Breast epithelium (tissue), 4 donors: ENCODE measurements at places on chromosomes 12 and 14. TPM values are rescaled to one million over a fixed set of nuclear protein-coding genes. Genes with fewer than 3 reads are reported as not detected.

DNA sequence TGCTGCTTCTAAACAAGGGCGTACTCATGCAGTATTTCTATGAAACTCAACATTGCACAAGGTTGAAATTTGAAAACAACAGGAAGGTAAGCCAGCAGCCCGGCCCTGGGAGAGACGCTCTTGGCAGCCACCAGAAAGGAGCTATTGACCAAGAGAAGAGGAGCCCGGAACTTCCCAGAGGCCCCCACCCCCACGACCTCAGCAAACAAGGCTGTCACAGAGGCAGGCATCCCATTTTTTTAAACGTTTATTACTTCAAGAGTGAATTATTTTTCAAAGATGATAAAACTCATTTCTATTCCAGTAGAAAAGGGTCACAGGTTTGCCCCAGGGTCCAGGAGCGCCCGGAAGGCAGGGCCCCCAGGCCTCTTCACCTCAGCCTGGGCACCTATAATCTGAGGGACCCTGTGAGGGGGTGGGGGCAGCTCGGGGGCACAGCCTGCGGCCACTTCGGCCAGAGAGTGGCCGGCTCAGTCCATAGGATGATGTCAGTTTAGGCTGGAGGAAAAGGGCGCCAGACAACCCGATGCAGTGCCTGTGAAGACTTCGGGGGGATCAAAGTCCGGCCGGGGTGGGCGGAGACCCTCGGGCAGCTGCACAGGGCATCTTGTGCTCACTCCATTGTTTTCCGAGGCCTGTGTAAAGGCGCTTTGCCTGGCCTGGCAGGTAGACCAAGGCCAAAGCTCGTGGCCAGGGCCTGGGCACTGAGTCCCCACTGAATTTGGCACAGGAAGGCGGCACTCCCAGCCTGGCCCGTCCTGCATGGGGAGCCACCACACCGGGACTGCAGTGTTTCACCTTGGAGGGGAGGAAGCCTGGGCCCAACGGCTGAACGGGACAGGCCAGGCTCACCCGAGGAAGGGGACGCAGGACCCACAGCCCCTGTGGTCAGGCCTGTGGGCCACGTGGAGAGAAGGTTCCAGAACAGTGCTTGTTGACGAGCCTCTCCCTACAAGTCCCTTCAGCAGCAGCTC is 86.0 kb downstream of the SCARB1 start:
- H3K27me3 ChIP-seq: no peaks in the 10 kb centered on the region
- no peaks in the 10 kb centered on the region for H3K36me3 ChIP-seq
- H3K4me1 ChIP-seq: peaks cover 5% of the 10 kb centered on the region
- no peak overlapping the region for H3K4me3 ChIP-seq

DNA sequence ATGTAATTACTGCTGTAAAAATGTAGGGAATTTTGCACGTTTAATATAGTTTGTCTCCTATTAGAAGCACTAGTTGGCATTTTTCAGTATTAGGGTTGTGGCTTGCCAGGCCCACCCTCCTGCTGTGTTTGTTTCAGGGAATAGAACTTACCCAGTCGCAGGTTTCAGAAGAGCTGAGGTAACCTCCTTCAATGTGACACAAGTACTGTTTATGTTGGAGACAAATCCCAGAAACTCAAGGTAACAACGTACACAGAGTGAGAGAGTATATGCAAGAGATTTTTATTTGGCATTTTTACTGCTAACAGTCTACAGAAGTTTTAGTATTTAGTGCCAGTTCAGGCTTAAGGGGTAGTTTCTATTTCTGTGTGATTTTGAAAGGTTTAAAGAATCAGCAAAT is 284.3 kb downstream of the RAD51B start:
- no peak for DNase-seq
- no peaks in the 10 kb centered on the region for H3K27me3 ChIP-seq
- H3K4me3 ChIP-seq: no peak overlapping the region
- H3K27ac ChIP-seq: no peak overlapping the region
- no peaks in the 10 kb centered on the region for H3K36me3 ChIP-seq

Gene TSPAN19
- not detected for total RNA-seq

- no peaks in the 10 kb centered on the region for H3K36me3 ChIP-seq
- H3K27ac ChIP-seq: no peak overlapping the region
- peaks cover 6% of the 10 kb centered on the region for H3K27me3 ChIP-seq
- no peak for DNase-seq
Measured at GRCh38 chr12:125187780-125188741, 122.8 kb downstream of the AACS start.

- DNase-seq: no peak
- H3K36me3 ChIP-seq: no peaks in the 10 kb centered on the region
- no peaks in the 10 kb centered on the region for H3K27me3 ChIP-seq
Measured at GRCh38 chr12:62891805-62892549, 43.0 kb downstream of the PPM1H start.

GRCh38 chr14:31059152-31059924 is 33.2 kb upstream of the STRN3 start:
- H3K4me1 ChIP-seq: no peaks in the 10 kb centered on the region
- H3K27ac ChIP-seq: no peak overlapping the region
- DNase-seq: no peak
- no peaks in the 10 kb centered on the region for H3K36me3 ChIP-seq
- no peak overlapping the region for H3K4me3 ChIP-seq

- no peaks in the 10 kb centered on the region for H3K36me3 ChIP-seq
- no peaks in the 10 kb centered on the region for H3K27me3 ChIP-seq
- no peak for DNase-seq
- H3K4me1 ChIP-seq: no peaks in the 10 kb centered on the region
- H3K27ac ChIP-seq: no peak overlapping the region
- H3K4me3 ChIP-seq: no peak overlapping the region
Measured at GRCh38 chr14:104436741-104437701, 142.5 kb upstream of the C14orf180 start.

Gene REC8
- total RNA-seq: 2.9 TPM

DNA sequence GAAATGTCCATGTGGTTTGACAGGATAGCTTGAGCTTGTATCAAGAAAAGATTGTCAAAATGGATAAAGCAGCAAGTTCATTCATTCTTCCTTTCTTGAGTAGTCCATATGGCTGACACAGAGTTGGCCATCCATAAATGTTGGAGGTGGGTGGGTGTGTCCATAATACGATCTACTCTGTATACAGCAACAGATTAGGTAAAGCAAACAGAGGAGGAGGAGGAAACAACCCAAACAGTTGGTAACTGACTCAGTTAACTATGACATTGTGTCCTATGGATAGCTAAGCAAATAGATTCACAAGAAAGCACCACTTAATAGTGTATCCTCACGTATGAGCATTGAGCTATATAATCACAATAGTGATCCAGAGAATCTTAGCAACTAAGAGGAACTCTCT is 144.0 kb downstream of the EGLN3 start:
- no peak overlapping the region for H3K27ac ChIP-seq
- no peaks in the 10 kb centered on the region for H3K4me1 ChIP-seq
- H3K4me3 ChIP-seq: no peak overlapping the region
- H3K27me3 ChIP-seq: no peaks in the 10 kb centered on the region

- H3K4me3 ChIP-seq: no peak overlapping the region
- H3K27me3 ChIP-seq: no peaks in the 10 kb centered on the region
- no peaks in the 10 kb centered on the region for H3K36me3 ChIP-seq
- no peak for DNase-seq
Measured at GRCh38 chr12:65300679-65301349, 22.3 kb downstream of the MSRB3 start.

DNA sequence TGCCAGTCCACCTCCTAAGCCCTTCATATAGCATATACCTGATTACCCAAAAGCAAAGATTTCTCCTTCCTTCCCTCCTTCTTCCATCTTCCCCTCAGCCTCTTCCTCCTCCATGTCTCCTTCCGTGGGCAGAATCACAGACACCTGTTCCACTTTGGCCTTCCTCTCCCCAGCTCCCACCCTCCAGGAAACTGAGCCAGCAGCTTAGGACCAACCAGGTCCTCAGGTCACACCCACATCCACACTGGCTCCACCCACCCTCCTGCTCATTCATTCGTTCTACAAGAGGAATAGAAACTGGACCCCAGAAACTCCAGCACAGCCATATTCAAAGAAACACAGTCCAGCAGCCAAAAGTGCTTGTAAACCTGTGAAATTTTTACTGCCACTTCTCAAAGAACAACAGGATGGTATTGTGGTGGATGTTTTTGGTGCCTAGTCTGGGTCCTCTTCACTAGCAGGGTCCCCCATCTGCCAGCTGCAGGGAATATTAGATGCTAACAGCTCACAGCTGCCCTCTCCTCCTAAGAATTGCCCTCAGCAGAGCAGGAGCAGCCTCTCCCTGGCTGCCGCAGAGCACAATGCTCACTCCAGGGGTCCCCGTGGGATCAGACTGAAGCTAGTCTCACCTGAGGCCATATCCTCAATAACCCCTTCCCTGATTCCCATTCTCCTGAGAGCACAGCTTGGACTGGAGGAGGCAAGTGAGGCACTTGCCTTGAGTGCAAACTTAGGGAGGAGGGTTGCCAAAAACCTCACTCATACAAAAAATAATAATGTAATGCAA is 18.4 kb downstream of the CMKLR1 start:
- DNase-seq: no peak
- H3K4me3 ChIP-seq: no peak overlapping the region
- H3K27ac ChIP-seq: no peak overlapping the region
- no peaks in the 10 kb centered on the region for H3K4me1 ChIP-seq
- no peaks in the 10 kb centered on the region for H3K36me3 ChIP-seq
